ENCODE measurements at places on chromosomes 5 and 9.

GRCh38 chr9:122364783-122365150, 6.1 kb upstream of the PTGS1 start:
- no peak for DNase-seq

DNA sequence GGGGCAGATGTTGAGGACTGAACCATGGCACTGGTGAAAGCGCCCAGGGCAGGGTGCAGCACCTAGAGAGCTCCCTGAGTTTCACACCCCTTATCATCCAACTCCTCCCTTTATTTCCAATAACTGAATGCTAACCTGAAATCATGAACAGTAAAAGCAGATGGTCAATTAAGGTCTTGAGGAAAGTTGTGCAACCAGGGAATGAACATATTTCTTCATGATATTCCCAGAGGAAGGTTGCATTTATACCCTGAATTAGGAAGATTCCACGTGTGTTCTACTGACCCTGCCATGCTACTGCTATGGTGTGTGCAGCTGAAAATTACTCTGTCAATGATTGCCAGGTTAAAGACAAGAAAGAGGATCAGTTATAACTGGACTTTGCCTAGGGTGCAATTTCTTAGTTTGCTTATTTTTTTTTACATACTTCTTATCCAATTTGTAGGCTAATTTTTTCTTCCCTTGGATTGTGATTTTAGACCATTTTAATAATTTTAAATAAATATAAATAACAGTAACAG, 319.8 kb downstream of the SEMA5A start:
- DNase-seq = no peak

DNA sequence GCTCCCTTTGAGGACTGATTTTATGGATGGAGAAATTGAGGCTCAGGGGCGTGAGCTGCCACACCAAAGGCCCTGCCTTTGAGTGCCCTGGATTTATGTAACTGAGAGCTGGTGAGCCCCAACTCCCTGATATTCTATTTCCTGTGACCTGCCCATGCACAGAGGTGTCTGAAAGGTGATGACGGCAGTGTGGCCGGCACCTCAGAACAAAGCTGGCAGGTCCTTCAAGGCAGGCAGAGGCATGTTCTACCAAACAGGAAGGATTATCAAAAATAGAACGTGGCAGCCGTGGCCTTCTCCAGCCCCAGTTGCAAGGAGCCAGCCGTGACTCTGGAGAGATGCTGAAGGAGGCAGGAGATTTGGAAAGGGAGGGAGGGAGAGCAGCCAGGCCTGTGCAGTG, 36.2 kb downstream of the INSYN2B start:
- DNase-seq = no peak

- DNase-seq = no peak
Observed at GRCh38 chr5:152462021-152462721, 57.1 kb upstream of the NMUR2 start.

DNA sequence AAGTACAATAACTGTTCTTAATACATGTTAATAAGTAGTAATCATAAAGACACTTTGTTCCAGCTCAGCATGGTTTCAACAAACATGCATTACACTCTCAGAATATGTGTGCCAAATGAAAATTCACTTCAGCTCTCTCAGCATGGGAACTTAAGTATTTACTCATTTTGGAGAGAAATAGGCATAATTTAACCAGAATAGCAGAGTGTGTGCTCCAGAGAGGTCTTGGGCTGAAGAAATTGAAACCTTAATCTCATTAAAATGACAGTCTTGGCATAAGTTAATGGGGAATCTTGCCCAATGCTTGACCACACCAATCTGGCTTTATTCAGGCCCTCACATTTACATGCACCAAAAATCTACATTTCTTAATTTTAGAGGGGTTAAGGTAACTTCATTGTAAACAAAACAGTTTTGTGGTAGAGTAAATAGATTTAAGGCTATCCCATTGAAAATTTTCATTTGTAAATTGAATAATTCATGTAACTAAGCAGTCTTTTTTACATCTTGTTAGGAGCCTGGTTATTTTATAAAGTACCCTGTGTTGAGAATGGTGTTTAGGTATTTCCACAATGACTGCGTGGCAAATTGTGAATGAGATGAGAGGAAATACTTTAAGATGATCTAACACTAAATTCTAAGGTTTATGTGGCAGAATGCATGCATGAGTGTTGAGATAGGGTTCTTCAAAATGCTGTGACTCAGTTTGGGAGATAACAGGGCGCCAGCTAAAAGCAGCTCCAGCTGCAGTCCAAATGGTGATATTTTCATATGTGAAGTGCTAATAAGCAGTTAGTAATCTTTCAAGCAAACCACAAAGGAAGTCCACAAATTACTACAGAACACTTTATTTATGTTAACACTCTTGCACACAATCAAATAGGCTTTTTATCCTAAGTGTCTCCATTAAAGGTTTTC, 11.3 kb upstream of the LOX start:
- no peak for DNase-seq

DNA sequence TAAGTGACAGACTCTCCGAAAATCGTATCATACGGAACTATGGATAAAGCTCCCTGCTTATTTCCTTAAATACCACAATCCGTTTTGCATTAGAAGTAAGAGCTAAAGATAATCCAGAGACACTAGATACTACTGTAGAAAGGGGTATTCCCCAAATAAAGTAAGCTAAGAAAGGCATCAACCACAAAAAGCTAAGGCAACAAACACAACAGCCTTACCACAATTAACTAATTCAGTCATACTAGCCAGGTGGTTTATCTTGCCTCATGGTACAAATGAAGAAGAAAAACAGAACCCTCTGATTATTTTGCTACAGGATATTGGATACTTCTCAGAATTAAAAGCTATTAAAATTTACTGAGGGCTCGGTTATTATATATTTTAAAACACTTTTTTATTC, 14.1 kb downstream of the ERP44 start:
- DNase-seq = no peak

- DNase-seq = no peak
Observed at GRCh38 chr5:126523818-126524510, 71.1 kb downstream of the ALDH7A1 start.

- DNase-seq = no peak
Observed at GRCh38 chr5:94153736-94154450, 412.5 kb upstream of the POU5F2 start.

DNA sequence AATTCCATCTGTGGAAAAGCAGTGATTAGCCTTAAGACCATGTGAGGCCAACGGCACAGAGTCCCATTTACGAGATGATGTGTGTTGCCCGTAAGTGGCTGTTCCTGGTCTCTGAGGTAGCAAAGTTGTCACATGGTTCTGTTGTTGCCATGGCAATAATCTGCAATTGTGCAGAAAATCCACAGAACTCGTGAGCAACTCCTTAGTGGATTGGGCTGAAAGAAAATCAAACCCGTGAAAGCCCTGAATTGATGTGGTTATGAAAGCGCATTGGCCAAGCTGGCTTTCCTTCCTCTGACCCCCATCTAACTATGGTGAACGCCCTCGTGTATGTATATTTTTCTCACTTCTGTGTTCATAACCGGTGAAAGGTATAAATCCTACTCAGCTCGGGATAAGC, 614.7 kb downstream of the EBF1 start:
- DNase-seq = no peak

GRCh38 chr5:133890314-133890713, 78.1 kb downstream of the C5orf15 start:
- DNase-seq = no peak

DNA sequence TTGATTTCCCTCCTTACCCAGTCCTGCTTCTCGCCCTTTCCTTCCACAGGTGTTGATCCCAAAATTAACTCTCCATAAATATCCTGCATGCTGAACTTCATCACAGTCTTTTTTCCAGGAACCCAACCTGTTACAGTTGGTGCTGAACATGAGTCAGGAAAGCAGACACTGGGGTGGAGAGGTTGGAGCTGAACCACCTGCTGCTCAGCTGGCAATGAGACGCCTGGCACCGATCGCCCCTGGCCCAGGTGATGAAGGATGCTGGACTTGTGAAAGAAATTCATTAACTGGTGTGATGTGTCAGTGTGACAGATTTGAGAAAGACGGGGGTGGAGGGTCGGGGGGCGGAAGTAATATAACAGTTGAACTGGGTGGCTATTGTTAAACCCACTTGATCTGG, 30.6 kb downstream of the CPLX2 start:
- DNase-seq = no peak

- DNase-seq = no peak
Observed at GRCh38 chr5:63125392-63125791, 546.8 kb downstream of the LRRC70 start.

DNA sequence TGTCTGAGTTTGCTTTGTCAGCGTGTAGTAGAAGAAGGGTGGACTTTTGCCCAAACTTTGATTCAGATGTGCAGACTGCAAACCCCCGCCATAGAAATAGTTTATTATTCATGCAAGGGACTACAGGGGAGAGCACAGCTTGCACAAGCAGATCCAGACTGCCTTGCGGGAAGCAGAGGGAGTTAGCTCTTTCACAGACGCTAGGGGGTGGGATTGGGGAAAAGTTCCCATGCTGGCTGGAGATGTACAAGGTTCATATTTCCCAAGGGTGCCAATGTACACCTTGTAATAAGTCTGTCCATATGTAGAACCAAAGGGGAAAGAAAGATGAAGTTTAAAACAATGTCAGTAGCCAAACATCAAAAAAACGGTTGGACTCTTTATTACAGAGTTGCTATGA, 749.7 kb upstream of the COX7C start:
- DNase-seq = no peak

GRCh38 chr5:122743261-122743660, 31.6 kb upstream of the SNX2 start:
- DNase-seq = no peak

DNA sequence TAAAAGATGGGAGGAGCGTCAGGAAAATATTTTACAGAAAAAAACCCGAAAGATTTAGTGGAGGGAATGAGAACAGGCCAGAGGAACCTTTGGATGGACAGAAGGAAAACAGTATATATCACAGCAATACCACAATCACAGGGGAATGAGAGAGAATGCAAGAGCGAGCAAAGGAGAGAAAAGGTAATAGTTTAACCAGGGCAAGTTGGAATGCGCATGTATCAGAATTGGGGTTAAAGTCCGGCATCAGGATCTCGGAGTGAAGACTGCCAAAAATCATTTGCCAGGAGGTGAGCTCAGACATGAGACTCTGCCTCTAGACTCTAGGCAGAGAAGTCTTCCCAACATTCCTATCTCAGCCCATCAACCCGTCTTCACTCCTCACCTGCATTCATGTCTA, 36.8 kb downstream of the PCDHGC5 start:
- DNase-seq = no peak

DNA sequence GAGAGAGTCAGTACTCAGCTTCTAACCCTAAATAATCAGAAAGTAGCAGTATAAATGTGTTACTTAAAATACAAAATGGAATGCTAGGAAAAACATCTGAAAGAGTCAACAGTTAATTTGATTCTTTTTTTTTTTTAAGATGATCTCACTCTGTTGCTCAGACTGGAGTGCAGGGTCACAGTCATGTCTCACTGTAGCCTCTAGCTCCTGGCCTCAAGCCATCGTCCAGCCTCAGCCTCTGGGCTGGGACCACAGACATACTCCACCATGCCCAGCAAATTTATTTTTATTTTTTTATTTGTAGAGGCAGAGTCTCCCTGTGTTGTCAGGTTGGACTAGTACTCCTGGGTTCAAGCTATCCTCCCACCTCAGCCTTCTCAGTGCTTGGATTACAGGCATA, 424.9 kb downstream of the IRX2 start:
- no peak for DNase-seq

GRCh38 chr5:170278611-170279458, 18.7 kb downstream of the LCP2 start:
- no peak for DNase-seq

DNA sequence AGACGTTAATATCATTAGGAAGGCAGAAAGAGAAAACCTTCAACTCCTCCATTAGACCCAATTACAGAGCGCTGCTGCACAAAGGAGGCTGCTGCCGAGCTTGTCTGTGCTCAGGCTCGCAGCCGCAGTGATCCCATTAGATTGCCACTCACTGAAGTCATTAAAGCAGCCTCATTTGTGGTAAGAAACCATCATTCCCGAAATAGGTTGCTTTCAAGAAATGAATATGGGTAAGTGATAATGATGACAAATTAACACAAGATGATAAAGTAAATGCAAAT, 137.2 kb downstream of the CAVIN4 start:
- DNase-seq = no peak

DNA sequence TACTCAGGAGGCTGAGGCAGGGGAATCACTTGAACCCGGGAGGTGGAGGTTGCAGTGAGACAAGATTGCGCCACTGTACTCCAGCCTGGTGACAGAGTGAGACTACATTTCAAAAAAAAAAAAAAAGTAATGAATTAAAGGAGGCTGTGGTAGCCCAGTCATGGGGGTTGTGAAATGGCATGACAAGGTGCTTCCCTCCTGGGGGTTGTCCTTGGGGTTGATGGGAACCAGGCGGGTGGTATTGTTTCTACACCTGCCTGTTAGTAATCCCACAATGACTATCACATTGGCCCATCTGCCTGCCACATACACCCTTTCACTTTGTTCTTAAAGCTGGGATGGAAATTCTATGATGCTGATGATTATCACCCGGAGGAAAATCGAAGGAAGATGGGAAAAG, 5.6 kb downstream of the IDNK start:
- DNase-seq = no peak

- DNase-seq = no peak
Observed at GRCh38 chr5:72151169-72151568, 43.9 kb downstream of the MAP1B start.

GRCh38 chr5:1511048-1511447, 12.7 kb downstream of the LPCAT1 start:
- DNase-seq = no peak

- no peak for DNase-seq
Observed at GRCh38 chr5:177507165-177507564, 2.5 kb downstream of the DOK3 start.

GRCh38 chr9:21836437-21837161, 34.2 kb downstream of the MTAP start:
- no peak for DNase-seq

DNA sequence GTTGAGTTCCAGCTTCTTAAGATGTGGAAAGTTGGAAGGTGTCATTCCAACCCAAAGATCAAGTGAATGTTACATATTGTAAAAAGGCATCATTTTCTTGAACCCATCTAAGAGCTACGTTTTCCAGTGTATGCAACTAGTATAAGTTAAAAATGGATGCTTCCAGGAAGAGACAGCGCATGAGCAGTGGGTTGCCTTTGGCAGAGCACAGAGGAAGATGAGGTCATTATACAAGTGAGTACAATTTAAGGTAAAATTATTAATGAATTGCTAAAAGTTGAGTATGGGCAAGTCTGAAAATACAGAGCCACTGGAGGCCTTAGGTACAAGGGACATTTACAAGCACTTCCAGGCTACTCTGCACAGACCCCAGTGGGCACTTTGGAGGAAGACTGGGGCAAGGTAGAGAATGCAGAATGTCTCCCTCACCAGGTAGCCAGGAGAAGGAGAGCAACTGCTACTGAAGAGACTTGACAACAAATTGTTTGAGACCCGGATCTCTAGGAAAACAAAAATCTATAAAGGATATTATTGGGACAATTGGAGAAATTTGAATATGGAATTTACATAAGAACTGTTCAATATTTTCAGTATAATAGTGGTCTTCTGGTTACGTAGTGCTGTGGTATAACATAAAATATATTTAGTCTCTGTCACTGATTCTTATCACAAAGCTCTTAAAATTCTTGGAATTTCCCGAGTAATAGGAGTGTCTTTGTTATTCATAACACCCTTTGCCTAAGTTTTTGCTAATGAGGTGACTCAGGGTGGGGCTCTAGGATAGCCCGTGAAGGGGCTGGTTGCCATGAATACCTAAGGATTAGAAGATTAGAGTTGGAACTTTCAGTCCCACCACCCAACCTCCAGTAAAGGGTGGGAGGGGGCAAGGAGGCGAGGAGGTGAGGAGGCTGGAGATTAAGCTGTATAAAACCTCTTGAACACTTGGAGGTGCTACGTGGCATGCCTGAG, 129.9 kb upstream of the FER start:
- DNase-seq = no peak

All from stimulated activated CD4-positive, alpha-beta T cell treated with anti-CD3 and anti-CD28 coated beads, Interleukin-1b, Interleukin-23, amount 100 ng/mL, for 1 hour (primary cell).